ENCODE measurements at places on chromosomes 2 and 18.

GRCh38 chr2:7071916-7072556, 154.8 kb downstream of the RNF144A start:
- DNase-seq = peak; percentile 53

DNA sequence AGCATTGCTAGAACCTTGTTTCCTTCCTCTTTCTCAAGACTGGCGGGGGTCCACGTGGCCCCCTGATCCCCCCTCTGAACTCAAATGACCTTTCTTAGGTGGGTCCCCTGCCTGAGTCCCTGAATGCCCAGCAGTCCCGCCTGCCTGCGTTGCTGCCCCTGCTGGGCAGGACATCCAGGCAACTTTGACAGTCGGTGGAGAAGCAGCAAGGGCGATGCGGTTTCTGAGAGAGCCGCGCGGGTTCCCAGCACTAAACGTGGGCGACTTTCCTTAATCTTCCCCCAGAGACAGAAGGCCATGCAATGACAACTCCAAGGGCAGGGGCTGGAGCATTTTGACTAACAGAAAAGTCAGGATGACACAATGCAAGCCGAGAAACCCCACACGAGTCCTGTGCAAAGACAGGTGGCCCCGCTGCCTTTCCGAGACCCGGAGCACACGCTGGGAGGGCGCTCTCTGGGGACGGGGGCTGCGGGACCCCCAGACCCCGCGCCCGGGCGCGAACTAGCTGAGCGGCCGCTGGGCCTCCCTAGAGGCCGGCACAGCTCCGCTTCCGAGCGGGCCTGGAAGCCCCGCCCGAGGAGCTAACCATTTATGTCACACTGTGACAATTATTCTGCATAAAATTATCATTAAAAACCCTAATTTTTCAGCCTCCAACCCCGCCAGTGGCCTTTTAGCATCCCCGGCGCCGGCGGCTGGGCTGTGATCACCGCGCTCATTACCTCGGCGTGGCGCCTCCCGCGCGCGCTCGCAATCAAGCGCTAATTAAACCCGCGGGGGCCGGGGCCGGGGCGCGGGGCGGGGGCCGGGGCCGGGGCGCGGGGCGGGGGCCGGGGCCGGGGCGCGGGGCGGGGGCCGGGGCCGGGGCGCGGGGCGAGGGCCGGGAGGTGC, 27.4 kb downstream of the ASB18 start:
- no peak for DNase-seq

DNA sequence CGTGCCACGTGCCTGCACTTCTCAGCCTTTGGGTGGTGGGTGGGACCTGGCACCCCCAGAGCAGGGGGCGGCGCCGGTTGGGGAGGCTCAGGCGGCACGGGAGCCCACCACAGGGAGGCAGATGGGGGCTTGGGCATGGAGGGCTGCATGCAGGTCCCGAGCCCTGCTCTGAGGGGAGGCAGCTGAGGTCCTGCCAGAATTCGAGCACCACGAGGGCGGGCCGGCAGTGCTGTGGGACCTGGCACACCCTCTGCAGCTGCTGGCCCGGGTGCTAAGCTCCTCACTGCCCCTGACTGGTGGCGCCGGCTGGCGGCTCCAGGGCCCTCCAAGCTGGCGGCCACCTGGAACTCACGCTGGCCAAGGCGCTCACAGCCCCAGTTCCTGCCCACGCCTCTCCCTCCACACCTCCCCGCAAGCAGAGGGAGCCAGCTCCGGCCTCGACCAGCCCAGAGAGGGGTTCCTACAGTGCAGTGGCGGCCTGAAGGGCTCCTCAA, 1176.8 kb upstream of the GYPC start:
- no peak for DNase-seq

DNA sequence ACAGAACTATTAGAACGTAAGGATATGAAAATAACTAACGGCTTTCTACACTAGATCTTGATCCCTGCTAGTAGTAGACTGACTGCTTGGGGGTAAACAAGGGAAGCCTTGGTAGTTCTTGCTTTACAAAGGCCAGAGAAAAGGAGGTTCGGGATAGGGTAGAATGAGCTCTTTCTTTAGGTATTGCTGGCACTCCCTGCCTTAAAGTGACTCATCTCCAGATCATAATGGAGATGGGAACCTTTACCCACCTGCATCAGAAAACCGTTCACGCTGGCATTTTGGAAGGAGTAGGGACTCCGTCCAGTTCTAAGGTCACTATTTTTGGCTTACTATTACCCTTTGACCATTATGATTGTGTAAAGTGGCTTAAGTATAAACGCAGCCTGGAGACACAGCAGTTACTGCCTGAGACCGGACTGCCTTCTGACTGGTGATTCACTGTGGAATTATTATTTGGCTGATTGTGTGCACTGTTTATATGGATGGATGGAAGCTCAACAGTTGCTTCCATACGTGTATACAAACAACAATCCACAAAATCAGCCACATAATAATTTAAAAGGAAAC, 482.5 kb downstream of the STK39 start:
- no peak for DNase-seq

DNA sequence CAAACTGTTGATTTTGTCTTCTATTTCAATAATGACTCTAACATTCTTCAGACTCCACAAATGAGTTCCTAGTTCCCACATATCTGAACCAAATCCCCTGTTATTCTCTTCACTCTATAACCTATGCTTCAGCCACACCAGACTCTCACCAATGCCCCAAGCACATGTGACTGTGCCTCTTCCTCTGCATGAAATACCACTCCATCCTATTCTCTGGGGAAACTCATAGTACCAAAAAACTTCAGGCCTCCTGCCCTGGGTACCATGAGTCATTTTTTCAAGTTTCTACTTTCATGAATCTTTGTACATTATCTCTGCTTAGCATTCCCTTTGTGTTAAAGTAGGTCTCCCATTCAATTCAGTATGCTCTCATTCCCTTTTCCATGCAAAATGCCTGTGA, 353.2 kb downstream of the ZEB2 start:
- DNase-seq = no peak

DNA sequence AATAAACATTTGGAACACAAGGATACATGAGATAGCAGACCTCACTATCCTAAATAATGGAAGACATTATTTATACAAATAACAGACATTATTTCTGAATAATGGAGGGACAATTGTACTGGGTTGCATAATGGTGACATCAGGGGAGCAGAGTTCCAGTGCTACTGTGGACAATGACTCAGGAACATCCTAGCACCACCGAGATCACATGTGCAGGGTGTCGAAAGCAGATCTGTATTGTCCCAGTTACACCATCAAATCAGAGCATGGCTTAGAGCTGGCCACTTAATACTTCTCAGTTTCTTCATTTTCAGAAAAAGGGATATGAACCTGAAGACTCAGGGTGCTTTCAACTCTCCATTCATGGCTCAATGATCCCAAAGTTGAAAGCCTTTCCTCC, 249.1 kb upstream of the RBMS1 start:
- DNase-seq = no peak

DNA sequence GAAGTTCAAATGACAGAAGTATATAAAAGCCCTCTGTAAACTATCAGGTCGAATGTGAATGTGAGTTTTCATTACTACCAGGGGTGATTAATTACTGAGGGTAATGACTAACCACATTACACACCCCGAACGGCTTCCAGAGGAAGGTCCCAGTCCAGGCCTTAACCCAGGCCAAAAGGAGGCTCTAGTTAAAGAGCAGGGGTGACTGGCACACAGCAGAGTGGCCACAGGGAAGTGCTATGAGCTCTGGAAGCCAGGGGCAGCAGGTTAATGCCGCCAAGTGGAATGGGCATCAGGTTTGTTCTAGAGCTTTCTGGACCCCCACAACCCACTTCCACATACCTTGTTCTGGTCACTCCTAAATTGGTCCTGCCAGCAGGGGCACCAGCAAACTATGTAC, 87.7 kb downstream of the BCL11A start:
- DNase-seq = no peak

DNA sequence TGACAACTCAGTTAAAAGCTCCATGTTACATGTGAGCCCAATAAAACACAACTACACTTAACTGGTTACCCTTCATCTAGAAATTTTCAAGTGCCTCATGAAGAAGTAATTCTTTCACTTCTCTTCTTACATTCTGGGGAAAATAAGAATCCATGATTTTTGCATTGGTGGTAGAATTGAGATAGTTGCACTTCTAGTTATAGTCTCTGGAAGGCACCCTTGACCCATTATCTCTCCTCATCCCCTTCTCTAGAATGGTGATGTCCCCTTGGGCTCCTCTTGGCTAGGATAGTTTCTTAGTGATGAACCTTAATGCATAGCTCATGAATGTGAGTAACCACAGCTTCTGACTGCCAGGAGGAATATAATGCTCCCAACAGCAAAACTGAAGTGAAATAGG, 3.6 kb downstream of the LGALSL start:
- DNase-seq = no peak

- DNase-seq = no peak
Measured at GRCh38 chr2:96501886-96502810, 3.0 kb downstream of the NEURL3 start.

GRCh38 chr2:161419638-161420190, 3.6 kb downstream of the TBR1 start:
- DNase-seq = no peak

DNA sequence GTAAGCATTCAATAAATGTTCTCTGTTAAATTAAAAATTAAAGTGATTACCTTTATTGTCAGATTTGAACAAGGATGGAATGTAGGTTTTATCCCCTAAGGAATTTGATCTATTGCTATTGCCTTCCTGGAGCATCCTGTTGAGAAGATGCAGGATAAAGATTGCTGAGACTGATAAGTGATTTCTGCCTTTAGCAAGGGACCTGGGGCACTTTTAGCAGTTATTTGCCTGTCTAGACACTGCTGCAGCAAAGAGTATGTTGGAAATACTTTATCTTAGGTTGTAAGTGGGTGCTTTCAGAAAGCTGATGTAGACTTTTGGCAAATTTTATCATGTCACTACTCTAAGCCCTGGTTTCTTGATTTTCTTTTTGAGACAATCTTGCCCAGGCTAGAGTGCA, 69.5 kb downstream of the FAM117B start:
- DNase-seq = no peak

- DNase-seq = no peak
Measured at GRCh38 chr2:12432985-12433625, 283.6 kb upstream of the TRIB2 start.

DNA sequence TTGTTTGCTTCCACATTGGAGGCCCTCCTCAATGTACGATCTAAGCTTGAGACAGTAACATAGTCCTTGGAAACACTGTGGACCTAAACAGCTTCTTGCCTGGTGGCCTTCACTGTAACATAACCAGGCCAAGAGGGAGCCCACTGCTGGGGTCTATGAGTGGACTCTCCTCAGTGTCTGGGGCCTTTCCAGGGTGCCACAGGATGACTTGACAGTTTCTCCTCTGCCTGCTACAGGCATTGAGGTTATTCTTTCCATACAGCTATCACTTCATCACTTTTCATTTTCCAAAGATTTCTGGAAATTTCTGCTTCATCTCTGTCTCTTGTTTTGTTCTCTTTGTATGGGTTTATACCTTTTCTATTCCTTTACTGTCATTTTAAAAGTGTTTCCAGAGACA, 11.3 kb downstream of the SCTR start:
- no peak for DNase-seq

GRCh38 chr2:188279093-188279445, 12.6 kb upstream of the GULP1 start:
- DNase-seq = no peak

GRCh38 chr2:4656326-4656725, 953.0 kb downstream of the DCDC2C start:
- no peak for DNase-seq

DNA sequence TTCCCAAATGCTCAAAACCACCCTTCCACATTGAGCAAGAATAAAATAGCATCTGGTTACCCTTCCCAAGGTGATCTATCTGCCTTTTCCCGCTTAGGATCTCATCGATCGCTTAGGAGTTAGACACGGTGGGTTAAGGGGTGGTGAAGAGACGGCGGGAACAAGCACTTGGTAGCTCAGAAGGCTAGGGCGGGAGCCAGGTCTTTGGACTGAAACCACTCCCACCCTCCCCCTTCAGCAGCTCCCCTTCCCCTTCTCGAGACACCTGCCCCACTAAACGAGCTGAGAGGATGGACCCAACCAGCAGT, 513 bp downstream of the THOC1 start:
- DNase-seq = peak; percentile 48

DNA sequence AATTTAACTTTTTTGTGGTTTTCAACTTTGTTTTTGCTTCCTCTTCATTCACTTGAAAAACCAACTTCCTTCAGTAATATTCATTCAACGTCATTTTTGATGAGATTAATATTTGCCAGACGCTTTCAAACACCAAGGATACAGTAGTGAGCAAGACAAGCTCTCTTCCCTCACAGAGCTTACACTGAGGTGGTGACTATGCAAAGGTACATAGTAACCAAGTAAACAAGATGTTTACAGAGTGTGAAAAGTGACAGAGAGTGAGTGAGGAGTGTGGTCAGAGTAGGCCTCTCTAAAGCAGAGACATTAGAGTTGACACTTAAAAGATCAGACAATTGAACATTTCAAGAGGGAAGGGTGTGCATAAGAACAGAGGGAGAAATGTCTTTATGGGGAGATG, 155.5 kb downstream of the TMEM247 start:
- no peak for DNase-seq

GRCh38 chr2:13000664-13001363, 284.1 kb downstream of the TRIB2 start:
- DNase-seq = no peak

DNA sequence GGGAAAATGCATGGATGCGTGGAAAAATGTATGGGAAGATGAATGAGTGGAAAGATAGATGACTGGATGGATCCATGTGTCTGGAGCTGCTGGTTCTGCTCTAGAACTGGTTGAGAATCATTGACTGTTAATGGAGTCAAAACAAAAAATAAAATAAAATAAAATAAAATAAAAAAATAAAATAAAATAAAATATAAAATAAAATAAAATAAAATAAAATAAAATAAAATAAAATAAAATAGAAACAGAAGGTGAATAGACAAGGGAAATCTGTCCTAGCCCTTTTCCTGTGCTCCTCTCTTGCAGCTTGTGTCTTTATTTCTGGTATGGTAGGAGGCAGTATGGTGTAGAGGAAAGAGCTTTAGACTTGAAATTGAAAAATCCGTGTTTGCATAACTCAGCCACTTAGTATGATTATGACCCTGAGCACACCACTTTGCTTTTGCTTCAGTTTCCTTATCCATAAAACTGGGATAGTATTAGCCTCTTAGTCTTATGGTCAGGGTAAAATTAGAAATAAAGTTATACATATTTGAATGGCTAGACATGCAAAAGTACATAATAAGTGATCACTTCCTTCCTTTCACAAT, 51.0 kb downstream of the PSD4 start:
- DNase-seq = no peak

GRCh38 chr2:132497591-132497990, 81.0 kb downstream of the GPR39 start:
- no peak for DNase-seq

All from GDM1 (cell line).